ENCODE measurements at places on chromosomes 11 and 22.

DNA sequence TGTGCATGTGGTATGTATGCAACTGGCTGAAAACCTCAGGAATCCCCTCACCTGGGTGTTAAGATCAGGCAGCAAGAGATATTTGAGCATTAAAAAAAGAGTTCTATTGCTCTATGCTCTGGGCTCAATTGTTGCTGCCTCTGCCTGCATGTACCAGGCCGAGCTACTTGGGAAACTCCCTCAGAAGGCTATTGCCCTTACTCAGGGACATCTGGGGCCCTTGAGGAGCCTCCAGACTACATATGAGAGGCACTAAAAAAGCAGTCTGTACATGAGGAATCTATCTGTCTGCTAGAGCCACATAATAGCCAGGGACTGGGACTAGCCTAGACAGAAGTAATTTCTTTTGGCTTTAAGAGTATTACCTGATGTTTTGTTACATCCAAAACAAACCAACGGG, 120.1 kb downstream of the SWAP70 start:
- DNase-seq: no peak

DNA sequence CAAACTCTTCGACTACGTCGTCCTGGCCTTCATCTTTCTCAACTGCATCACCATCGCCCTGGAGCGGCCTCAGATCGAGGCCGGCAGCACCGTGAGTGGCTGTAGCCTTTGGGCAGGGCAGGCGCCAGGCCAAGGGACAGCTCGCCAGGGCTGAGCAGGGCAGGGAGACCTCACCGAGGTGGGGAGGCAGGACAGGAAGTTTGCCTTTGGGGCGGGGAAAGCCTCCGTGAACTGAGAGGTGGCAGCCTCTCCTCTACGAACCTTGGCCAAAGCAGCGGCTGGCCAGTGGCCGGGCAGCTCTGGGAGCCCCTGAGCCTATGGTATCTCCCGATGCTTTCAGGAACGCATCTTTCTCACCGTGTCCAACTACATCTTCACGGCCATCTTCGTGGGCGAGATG, 93.2 kb downstream of the CACNA1I start:
- DNase-seq: no peak

GRCh38 chr11:130219148-130219547, 59.6 kb downstream of the ST14 start:
- no peak for DNase-seq

DNA sequence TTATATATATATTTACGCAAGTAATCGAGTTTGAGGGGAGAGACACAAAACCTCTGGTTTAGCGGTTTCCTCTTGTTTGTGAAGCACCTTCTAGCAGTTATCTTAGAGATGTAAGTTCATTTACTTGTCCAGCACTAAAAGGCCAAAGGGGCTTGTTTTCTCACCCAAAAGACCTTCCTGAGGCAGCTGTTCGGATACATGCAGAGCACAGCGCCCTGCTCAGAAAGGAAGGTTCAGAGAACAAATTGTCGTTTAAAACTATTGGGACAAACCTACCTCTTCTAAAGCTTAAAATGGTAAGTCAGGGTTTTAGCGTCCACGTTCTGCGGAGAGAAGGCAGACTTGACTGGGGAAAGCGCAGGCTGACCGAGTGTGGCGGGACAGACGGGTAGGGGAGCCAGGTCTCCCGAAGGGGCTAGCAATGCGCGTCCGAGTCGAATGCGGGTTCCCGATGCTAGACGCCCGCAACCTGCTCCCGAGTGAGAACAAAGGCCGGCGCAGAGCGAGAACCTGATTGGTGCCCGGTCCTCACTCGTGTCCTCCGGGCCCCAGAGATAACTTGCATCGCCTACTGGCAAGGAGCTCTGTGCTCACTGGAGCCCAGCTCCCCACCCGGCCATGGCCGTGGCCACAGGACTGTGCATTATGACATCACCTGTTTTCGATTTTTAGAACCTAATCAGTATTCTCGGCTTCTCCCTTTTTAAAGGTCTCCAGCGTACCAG, 1.0 kb upstream of the SESN3 start:
- peak; percentile 63 for DNase-seq

DNA sequence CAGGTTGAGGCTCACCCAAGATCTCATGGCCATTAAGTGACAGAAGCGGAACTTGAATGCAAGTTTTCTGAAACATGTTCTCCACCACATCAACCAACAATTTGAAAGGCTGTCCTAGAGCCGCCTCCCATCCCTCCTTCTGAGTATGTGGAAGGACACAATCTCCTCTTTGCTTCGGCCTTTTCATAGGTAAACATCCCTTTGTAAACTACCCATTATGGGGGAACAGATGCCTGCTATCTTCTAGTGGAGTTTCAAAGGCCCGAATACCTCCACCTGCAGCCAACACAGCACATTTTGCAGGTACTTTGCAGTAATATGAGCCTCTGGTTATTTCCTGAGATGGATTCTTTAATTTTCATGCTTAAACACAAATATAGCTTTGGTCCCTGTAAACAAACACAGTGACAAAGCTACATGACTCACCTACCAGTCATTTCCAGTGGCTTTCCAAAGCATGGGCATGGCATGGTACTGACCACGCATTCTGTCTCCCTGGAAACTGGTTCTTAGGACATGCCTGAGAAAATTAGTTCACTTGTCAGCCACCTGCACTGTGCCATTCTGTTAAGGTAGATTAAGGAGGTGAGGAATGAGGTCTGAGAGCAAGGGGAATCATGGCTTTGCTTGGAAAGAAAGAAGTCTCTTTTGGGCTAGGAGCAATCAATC, 60.2 kb downstream of the EHF start:
- DNase-seq: no peak

- DNase-seq: no peak
Observed at GRCh38 chr11:8713760-8714454, 31.3 kb downstream of the RPL27A start.

- DNase-seq: no peak
Observed at GRCh38 chr22:25711491-25711890, 30.5 kb upstream of the MYO18B start.

DNA sequence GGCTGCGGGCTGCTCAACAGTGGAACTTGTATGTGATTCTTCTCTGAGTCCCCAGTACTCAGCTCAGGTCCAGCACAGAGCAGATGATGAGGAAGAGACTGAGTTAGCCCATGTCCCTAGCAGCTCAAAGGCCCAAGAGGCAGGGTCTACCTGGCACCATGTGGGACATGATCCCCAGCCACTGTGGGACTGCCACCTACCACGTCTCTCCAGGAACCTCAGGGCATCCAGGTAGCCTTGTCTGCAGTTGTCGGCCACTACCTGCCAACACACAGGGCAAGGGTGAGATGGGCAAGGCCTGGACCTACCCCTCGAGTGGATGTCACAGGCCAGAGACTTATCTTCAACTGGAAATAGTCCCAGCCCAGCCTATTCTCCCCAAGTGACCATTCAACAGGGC, 4.4 kb downstream of the PNPLA5 start:
- DNase-seq: no peak

GRCh38 chr11:69158301-69159149, 2.8 kb downstream of the SMIM38 start:
- DNase-seq: no peak

DNA sequence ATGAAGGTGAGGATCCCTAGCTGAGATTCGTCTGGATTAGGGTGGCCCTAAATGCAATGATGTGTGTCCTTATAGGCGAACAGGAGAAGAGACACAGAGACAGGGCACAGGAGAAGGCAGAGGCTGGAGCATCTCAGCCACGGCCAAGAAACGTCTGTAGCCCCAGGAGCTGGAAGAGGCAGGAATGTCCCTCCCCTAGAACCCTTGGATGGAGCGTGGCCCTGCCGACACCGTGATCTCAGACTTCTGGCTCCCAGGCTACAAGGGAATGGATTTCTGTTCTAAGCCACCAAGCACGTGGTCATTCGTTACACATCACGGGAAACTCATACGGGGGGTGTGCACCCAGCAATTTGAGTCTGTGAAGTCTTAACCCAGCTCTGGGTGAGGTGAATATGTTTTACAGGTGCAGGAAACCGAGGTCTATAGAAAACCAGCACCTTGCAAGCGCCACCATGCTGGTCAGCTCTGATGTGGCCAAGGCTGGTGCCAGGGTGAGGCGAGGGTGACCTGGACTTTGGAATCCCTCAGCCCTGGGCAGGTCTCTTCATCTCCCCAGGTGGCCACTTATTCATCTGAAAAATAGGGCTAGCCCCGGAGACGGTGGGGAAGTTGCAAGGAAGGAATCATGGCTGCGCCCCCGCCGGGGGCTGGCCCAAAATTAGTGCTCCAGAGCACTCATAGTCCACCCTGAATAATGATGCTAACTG, 89.5 kb upstream of the FGF3 start:
- DNase-seq: no peak

GRCh38 chr22:29693161-29693560, 26.6 kb upstream of the CABP7 start:
- DNase-seq: no peak

DNA sequence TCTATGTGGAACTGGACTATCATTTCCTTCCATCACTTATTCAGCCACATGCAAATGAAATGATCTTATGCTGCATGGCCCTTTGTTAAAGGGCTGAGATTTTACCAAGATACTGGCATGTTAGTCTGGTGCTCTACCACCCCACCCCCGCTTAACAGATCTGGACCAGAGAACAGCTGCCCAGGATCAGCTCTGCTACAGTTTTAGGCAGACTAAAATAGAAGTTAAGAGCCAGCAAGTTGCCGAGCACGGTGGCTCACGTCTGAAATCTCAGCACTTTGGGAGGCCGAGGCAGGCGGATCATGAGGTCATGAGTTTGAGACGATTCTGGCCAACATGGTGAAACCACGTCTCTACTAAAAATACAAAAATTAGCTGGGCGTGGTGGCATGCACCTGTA, 4.6 kb downstream of the DDB1 start:
- no peak for DNase-seq

GRCh38 chr22:46659791-46660186, 39.6 kb downstream of the GRAMD4 start:
- DNase-seq: no peak

GRCh38 chr11:12259956-12260355, 117.4 kb upstream of the PARVA start:
- no peak for DNase-seq

DNA sequence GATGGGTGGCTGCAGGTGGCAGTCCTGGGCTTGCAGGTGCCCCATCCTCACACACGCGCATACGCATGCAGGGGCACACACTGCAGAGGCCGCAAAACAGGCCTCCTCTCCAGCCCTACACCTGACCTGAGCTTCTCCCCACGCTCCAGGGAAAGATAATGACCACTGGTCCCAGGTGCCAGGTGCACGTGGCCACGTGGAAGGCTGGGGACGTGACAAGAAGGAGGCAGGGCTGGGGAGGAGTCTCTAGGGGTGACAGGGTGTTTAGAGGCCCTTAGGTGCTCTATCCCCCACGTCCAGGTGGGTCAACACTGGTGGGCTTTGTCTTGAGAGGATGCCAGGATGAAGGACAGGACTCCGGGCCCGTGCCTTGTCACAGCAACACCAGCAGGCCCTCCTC, 23.5 kb upstream of the CPT1A start:
- no peak for DNase-seq

DNA sequence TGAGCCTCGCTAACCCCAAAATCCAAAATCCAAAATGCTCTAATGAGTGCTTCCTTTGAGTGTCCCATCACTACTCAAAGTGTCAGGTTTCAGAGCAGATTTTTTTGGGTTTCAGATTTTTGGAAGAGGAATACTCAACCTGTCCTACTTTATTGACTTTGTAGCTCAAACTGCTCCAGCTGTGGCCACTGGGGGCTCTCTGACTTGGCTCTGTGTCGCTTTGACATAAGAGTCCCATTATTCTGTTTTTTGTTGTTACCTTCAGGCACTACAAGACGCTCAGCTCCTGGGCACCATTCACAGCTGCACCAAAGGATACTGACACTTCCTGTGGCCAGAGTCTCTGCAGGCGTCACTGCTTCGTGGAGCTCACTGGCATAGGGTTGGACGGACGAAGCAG, 41.1 kb downstream of the PHF21B start:
- DNase-seq: no peak

- DNase-seq: no peak
Observed at GRCh38 chr11:86537541-86538222, 134.7 kb downstream of the ME3 start.

DNA sequence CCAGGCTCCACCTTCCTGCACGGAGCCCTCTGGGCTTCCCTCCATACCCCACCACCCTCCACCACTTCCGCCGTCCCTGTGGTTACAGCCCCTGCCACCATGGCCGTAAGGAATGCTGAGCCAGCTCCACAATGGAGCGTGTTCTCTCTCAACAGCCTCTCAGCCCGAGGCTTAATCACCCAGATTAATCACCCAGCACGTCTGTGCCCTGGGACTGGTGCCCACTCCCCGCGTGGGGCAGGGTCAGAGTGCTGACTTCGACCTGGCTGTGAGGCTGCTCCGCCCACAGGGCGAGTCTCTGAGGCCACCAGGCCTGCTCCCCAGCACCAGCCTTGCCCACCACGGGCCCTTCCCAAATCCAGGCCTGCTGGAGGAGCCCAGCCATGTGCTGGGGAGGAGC, 4.0 kb upstream of the TH start:
- no peak for DNase-seq

DNA sequence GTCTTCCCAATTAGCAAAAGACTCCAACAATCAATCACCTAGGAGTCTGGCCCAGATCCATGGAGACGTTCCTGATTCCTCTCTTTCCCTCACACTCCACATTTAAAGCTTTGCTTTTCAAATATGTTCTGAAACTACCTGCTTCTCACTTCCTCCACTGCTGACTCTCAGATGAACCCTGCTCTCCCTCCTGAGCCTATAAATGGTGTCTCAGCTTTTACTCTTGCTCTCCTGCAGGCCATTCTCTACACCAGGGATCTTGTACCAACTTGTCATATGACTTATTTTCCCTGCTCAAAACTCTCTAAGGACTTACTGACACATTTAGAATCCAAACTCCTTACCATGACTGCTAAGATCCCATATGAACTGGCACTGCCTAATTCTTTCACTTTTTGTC, 138.4 kb upstream of the DDI1 start:
- no peak for DNase-seq

DNA sequence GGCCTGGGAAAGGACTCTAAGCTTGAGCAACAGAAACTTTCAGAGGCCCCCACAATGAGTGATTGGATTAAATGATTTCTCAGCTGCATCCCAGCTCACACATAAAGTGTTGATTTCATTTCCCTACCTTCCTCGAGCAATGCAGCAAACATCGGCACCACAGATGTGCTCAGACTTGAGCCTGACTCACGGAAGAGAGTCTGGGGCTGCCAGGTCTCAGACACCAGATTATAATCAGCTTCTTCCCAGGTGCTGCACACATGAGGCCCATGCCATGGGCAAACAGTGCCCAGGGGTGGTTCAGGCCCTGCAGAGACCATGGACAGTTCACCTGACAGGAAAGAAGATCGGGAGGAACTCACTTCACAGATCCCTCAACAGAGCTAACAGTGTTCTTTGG, 226.6 kb upstream of the TENM4 start:
- no peak for DNase-seq
